ENCODE measurements at places on chromosomes 3 and 15. TPM values are rescaled to one million over a fixed set of nuclear protein-coding genes. Genes with fewer than 3 reads are reported as not detected.

Gene SLC22A14
- polyA plus RNA-seq, result 0.44 TPM

Gene AGTR1
- 21.4 TPM for polyA plus RNA-seq

Gene MKRN3
- 1.9 TPM for polyA plus RNA-seq

Gene LEKR1
- 2.6 TPM for polyA plus RNA-seq

Gene MAN2C1
- polyA plus RNA-seq, result 79.2 TPM

Gene POLQ
- 5.9 TPM for polyA plus RNA-seq

Gene CHRM5
- 0.17 TPM for polyA plus RNA-seq

Gene BTLA
- polyA plus RNA-seq, result 0.37 TPM

Gene PROS1
- 42.4 TPM for polyA plus RNA-seq
